Femur (tissue), 1 donor: ENCODE measurements at places on chromosomes 5 and 9.

- DNase-seq, result no peak
These were observed 35.7 kb downstream of the EXD3 start for GRCh38 chr9:137387114-137387890.

DNA sequence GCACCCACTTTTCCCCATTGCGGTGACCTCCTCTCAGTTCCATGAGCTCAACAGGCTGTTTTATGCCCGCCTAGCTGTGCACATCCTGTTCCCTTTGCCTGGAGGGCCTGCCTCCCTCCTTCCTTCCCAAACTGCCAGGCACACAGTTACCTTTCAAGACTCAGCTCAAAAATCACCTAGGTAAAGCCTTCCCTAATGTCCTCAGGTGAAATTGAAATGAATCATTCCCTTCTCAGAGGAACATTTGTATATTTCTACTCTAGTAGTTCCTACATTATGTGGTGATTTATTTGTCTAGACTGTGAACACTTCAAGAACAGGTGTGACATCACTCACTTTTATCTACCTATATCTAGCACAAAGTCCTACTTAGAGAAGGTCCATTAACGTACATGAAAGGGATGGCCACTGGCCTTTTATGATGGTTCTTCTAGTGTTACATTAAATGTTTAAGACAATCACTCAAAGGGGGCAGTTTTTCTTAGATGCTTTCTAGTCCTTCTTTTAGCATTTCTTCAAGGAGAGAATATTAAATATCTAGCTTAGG lies 103.5 kb upstream of the EQTN start:
- DNase-seq, result no peak

- DNase-seq, result no peak
These were observed 32.1 kb upstream of the ALDH1A1 start for GRCh38 chr9:72984991-72985390.

- DNase-seq, result no peak
These were observed 161.1 kb downstream of the CSNK1G3 start for GRCh38 chr5:123673107-123673506.

DNA sequence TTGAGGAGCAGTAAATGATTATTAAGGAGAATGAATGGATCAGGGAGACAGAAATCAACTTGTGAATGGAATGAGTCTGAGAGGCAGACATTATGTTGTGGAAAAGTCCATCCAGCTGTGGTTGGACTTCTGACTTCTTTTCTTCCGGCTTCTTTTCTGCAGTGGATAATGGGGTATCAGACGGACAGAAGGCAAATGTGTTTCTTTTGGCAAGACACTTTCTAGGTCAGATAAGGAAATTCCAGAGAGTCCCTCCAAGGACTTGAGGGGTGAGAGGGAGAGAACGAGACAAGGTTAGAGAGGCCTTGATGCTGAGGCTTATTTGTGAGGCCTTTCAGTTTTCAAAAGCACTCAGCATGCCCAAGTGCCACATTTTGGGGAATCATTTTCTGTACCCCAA lies 17.1 kb upstream of the GRHPR start:
- DNase-seq, result no peak

DNA sequence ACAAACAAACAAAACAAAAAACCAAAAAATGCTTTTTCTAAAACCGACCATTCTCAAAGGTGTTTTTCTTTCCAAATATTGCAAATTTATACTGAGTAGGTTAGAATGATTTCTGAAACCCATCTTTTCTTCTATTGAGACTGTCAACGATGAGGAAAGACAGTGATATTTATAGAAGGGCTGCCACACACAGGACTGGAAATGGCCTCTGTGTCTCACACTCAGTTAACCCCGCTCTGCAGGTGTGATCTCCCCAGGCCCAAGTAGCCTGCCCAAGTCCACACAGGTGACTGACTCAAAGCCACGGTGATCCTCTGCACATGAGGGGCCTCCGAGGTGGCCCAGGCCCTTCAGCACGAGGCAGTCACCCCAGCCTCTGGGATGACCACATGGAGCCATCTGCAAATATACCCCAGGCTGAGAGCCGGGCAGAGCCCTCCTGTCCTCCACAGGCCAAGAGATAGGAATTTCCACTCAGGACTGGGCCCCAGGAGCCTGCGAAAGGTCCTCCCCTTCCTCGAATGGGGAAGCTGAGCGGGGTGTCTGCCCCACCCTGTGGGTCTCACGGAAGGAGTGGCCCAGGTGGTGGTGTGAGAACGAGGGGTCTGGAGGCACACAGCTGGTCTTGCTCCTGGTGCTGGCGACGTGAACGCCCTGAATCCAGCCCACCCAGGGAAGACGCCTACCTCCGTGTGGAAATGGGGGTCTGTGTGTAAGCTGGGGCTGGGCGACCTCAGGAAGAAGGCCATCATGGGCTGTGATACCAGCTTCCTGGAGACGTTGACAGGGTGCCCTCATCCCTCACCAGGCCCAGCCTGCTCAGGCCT lies 53.0 kb upstream of the PHYKPL start:
- no peak for DNase-seq

- DNase-seq, result peak; percentile 27
These were observed 1.6 kb downstream of the ANXA2R start for GRCh38 chr5:43038496-43038989.

- no peak for DNase-seq
These were observed 307.2 kb downstream of the GADD45G start for GRCh38 chr9:89911721-89912604.

DNA sequence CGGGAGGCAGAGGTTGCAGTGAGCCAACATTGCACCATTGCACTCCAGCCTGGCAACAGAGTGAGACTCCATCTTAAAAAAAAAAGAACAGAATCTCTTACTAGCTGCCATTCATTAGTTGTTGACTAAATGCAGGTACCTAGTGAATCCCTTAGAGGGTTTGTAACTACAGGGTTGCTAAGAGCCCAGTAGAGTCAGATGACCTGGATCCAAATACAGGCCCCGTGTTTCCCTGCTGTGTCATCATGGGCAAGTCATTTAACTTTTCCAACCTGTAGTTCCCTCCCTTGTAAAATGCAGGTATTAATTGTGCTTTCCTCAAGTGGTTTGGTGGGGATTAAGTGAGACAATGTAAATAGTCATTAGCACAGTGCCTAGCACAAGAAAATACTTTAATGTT lies 32.8 kb downstream of the PLAC8L1 start:
- no peak for DNase-seq

- DNase-seq, result no peak
These were observed 217.2 kb downstream of the MEF2C start for GRCh38 chr5:88665750-88666215.

DNA sequence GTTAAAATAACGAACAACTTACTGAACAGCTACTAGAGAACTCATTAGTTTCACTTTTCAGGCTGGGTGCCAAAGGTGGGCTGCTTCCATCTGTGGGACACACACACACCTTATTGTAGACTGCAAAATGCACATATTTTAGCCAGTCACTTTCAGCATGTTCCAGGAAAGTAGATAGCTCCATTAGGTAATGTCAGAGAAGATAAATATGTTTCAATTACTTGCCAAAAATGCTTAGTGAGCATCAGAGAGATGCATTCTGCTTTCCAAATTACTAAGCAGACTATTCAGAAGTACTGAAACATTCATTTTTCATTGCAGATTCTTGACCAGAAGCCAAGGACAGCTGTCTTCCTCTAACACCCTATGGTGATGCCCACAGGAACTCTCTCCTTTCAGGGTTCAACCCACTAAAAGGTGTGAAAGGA lies 56.2 kb upstream of the APC start:
- DNase-seq, result no peak

GRCh38 chr9:87181670-87182069 lies 234.4 kb upstream of the GAS1 start:
- DNase-seq, result no peak

DNA sequence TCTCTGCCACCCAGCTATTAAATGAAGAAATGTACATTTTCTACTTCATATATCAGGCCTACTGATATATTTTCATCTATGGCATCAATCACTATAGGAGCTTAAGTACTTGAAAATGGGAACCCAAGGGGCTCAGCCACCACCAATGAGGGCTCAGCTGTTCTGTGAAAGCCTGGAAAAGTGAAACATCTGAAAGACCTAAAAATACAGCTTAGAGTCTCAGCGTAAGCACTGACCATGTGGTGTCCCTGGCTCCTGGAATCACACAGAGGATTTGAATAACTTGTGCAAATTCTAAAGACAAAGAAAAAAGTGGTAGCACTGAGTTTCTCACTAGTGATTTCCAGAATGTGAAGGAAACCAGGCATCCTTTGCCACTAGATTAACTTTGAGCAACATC lies 64.5 kb downstream of the PTPRD start:
- DNase-seq, result no peak

- no peak for DNase-seq
These were observed 80.3 kb downstream of the HSD17B4 start for GRCh38 chr5:119532637-119533036.

- no peak for DNase-seq
These were observed 291.7 kb downstream of the NR3C1 start for GRCh38 chr5:143111799-143112198.

DNA sequence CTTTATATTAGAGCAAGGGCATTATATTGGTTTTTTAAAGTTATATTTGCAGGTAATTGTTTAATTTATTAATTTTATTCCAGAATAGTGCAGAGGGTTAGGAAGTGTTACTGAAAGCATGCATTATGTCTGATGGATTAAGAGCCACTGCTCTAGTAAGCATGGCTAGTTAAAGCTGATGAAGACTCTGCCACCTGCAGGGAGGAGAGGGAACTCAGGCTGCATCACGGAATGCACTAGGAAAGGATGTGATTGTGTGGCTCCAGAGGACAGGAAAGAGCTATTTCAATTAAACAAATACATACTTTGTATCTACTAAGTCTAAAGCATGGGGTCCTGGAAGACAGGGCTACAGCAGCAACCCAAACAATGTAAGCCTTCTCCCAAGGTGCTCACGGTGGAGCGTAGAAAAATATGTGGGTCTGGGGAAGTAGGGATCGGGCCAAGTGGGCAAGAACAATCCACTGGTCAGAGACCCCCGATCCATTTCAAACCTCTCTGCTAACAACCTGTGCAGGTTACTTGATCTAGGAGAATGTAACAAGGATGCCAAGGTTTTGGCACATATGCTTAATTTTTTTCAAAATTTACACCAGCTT lies 15.3 kb upstream of the GRXCR2 start:
- no peak for DNase-seq

- no peak for DNase-seq
These were observed 33.4 kb upstream of the GNPDA1 start for GRCh38 chr5:142046191-142046590.

GRCh38 chr5:61735531-61735930 lies 403.5 kb downstream of the ZSWIM6 start:
- DNase-seq, result no peak

DNA sequence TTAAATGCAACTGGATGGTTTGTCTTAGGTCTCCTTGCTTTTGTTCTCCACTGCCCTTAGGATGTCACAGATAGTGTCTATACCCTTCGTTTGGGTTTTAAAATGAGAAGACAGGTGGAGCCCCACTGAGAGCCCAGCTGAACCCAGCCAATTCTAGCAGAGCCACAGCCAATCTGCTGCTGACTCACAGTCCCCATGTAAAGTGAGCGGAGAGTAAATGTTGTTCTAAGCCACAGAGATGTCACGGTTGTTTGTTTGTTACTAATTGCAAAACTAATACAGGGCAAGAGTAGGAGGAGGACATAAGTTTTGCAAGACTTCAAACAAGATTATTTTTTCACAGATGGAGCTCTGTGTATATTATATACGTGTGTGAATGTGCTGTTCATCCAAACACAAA lies 50.5 kb upstream of the AGXT2 start:
- no peak for DNase-seq

- DNase-seq, result no peak
These were observed 84.7 kb downstream of the ZDHHC21 start for GRCh38 chr9:14608540-14608939.

- no peak for DNase-seq
These were observed 79.6 kb downstream of the RAI14 start for GRCh38 chr5:34735491-34736426.

- DNase-seq, result no peak
These were observed 805.0 kb upstream of the C9orf72 start for GRCh38 chr9:28378231-28378630.

- no peak for DNase-seq
These were observed 1069.9 kb downstream of the EFNA5 start for GRCh38 chr5:106600803-106601202.

- DNase-seq, result no peak
These were observed 804.6 kb upstream of the DMAC1 start for GRCh38 chr9:8604201-8604600.

GRCh38 chr5:146761811-146762210 lies 116.7 kb downstream of the PPP2R2B start:
- DNase-seq, result no peak

- DNase-seq, result no peak
These were observed 414.1 kb upstream of the MEF2C start for GRCh38 chr5:89297066-89297465.

- DNase-seq, result peak; percentile 5
These were observed 5.4 kb downstream of the FCN1 start for GRCh38 chr9:134912126-134912840.

DNA sequence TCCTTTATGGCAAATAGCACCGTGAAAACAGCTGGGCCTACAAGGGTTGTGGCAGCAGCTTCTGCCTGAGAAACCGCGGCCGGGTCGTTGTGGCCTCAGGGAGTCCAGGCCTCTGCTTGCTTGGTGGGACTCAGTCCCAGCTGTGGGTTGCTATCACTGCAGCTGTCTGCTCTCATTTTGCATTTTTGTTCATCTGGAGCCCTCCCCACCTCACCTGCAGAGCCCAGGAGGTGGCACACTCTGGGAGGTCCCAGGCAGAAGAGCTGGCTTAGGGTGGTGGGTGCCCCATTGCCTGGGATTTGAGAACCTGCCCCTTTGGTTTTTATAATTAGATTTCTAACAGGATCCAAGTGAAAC lies 138.4 kb downstream of the GADD45G start:
- peak; percentile 56 for DNase-seq

DNA sequence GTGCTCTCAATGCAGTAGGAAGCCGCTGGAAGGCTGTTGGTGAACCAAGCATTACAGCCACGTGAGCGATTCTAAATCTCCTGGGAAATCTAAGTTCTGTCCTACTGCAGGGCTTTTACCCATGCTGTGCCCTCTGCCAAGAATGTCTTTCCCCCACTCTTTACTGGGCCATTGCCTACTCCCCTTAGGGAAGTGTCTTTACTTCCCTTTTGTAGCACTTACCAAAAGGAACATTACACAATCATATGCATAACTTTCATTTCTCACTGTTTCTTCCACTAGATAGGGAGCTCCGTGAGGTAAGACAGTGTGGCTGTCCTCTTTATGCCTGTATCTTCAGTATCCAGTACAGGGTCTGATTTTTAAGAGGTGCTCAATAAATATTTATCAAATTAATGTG lies 241.7 kb upstream of the NR4A3 start:
- no peak for DNase-seq

DNA sequence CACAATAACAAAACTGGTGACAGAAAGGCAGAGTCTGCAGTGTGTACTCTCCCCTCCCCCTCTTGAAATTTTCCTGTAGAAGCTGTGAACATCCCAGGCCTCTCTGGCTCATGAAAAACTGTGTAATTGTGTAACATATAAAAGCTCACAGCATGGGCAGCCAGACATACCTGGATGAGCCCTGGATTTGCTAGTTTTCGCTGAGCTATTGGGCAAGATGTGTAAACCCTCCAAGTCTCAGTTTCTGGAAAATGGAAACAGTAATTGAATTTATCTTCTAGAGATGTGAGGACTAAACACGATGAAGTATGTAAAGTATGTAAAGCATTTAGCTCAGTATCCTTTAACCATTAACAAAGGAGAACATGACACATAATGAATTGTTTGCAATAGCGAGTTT lies 143.2 kb upstream of the ANKH start:
- no peak for DNase-seq
